NCI-H187 (cell line): ENCODE measurements at places on chromosomes 11 and 22.

GRCh38 chr22:30286813-30287647 is 2.3 kb downstream of the CASTOR1 start:
- no peak for DNase-seq

GRCh38 chr22:24441406-24442351 is 14.3 kb downstream of the ADORA2A start:
- no peak for DNase-seq

- no peak for DNase-seq
Measured at GRCh38 chr11:71356280-71356876, 91.8 kb downstream of the DHCR7 start.

DNA sequence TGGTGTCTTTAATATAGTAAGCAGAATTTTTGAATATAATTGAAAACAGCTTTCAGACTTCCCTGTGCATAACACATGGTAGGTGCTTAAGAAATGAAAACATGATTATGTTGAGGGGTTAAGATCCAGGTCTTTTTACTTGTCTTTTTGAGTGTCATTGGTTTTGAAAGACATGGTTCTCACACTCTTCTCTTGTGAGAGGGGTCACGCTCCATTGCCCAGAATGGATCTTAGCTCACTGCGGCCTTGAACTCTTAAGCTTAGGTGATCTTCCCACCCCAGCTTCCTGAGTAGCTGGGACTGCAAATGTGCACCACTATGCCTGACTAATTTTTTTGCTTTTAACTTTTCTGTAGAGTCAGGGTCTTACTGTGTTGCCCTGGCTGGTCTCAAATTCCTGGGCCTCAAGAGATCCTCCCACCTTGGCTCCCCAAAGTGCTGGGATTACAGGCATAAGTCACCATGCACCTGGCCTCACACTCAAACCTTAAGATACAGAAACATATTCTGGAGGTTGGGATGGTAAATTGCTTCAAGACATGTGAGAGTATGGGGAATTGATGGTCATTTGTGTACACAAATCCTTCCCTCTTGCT is 1.4 kb downstream of the SPCS2 start:
- DNase-seq, result no peak

- DNase-seq, result no peak
Measured at GRCh38 chr11:45472716-45473317, 186.7 kb upstream of the SYT13 start.

DNA sequence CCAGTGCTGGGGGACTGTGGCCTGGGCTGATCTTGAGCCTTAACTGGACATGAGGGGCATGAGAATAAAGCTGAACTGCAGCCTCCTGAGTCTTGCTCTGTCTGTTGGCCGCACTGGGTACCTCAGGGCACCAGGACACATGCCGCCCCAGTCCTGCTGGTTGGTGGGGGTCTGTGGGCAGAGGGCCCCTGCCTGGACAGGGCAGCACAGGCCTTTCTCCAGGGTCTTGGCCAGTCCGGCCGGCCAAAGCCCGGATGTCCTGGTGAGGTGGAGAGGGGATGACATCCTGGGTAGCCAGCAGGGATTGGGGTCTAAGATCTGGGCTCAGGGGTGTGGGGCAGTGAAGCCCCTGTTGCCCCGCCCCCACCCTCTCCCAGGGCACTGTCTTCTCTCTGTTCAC is 1.5 kb upstream of the RPS6KA4 start:
- DNase-seq, result no peak

- no peak for DNase-seq
Measured at GRCh38 chr11:129412494-129412893, 36.8 kb downstream of the BARX2 start.

GRCh38 chr22:31933406-31933805 is 10.9 kb upstream of the YWHAH start:
- DNase-seq, result no peak

- no peak for DNase-seq
Measured at GRCh38 chr11:33478111-33478573, 221.0 kb downstream of the HIPK3 start.
